ENCODE measurements at places on chromosomes 7 and 10.
A peak's percentile ranks its signal among the peaks of the same experiment; 100 is the strongest.

DNA sequence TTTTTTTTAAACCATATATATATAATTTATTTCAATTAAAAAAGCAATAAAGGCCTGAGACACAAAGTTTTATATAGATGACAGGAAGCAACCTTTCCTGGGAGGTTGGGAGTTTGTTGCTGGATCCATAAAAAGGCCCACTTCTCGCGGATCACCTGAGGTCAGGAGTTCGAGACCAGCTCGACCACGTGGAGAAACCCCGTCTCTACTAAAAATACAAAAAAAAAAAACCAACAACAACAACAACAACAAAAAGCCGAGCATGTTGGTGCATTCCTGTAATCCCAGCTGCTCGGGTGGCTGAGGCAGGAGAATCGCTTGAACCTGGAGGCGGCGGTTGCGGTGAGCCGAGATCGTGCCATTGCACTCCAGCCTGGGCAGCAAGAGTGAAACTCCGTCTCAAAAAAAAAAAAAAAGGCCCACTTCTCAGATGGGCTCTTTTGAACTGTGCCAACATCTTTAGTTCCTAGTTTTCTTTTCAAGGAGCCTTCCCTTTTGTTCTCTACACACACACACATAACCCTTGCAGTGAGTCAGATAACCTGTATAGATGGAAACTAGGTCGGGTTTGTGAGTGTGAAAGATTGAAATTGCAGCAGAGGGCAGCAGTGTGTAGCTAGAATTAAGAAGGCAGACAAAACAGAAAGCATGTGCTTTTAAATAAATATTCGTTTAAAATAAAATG is 1.2 kb upstream of the SMNDC1 start:
- DNase-seq, result peak; percentile 60

GRCh38 chr7:157905651-157906461 is 569.1 kb downstream of the DNAJB6 start:
- no peak for DNase-seq

GRCh38 chr7:131321656-131322055 is 6.0 kb upstream of the MKLN1 start:
- no peak for DNase-seq

GRCh38 chr10:104334561-104334960 is 3.7 kb downstream of the ITPRIP start:
- no peak for DNase-seq

GRCh38 chr7:43768887-43769272 is 10.4 kb downstream of the BLVRA start:
- DNase-seq, result no peak

GRCh38 chr7:28104041-28104541 is 76.5 kb downstream of the JAZF1 start:
- DNase-seq, result no peak

DNA sequence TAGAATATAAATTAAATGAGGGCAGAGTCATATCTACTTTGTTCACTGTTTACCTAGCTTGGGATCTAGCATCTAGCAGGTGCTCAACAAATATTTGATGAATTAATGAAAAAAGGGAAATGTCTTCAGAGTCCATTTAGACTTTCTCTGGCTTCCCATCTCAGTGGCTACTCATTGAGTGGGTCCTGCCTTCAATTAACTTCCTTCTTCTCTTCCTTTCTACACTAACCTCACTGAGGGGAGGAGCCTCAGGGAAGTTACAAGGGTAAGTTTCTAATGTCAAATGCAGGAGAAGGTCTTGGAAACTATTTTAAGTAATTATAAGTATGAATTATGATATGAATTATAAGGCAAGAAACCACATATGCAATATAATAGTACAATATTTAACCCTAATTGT is 28.2 kb upstream of the MPP7 start:
- no peak for DNase-seq

GRCh38 chr10:122210481-122211265 is 60.4 kb upstream of the BTBD16 start:
- no peak for DNase-seq

- no peak for DNase-seq
Observed at GRCh38 chr10:95579835-95580535, 18.8 kb upstream of the SORBS1 start.

DNA sequence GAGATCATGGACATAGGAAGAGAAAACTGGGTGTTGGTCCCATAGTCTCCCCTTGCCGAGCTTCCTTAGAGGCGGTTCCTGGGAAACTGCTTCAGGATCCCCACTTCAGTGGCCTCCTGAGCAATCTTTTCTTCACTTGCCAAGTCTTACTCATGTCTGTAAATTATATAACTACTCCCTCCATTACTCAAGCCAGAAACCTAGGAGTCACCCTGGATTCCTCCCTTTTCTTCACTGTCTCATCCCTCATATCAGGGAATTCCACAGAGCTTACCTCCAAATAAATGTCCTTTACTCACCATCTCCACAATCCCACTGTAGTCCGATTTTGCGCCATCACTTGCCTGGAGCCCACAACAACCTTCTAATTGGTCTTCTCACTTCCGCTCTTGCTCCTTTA is 29.1 kb upstream of the TRUB1 start:
- DNase-seq, result no peak

- DNase-seq, result no peak
Observed at GRCh38 chr10:103262229-103262628, 14.7 kb upstream of the INA start.

Measured in AG08396 (cell line).